ENCODE measurements at places on chromosomes 5 and 9. TPM values are rescaled to one million over a fixed set of nuclear protein-coding genes. Genes with fewer than 3 reads are reported as not detected.

Gene IFNA21
- not detected for total RNA-seq

Gene PCDHGA6
- total RNA-seq = 3.9 TPM

DNA sequence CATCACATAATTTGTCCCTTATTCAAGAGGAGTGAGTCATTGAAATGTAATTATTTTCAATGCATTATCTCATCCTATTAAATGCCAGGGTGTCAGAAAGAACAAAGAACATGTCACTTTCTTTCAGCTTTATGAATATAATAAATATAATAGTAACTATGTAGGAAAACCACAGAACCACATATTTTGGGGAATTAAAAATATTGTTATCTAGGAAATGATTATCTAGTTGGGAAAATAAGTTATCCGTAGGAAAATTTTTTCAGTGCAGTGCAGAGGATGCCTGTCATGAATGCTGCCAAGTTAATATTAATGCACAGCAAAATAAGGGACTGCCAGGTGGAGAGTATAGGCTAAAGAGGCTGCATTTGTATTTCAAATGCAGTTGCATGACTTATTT lies 844.8 kb downstream of the MAT2B start:
- DNase-seq = no peak

DNA sequence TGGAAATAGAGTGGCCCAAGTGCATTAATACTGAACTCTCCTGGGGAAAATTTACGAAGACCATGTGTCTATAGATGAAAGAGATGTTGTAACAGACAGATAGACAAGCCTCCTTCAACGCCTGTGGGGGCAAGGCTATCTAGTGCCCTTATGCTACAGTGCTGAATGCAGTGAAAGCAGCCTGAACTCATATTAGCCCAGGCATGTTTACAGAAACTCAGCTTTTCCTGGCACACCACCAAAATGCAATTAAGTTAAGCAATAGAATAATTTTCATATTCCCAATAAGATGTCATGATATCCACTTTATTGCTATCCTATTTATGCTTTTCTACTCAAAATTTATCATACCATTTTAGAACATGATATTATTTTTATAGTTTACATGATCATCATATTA lies 277.0 kb downstream of the DIRAS2 start:
- no peak for DNase-seq

Measured in spleen (tissue), 13 donors.